ENCODE measurements at places on chromosomes 13 and 19.

- DNase-seq = no peak
These were observed 1.3 kb downstream of the CCDC9 start for GRCh38 chr19:47257411-47258169.

GRCh38 chr13:35146686-35147085, 204.6 kb downstream of the NBEA start:
- no peak for DNase-seq

GRCh38 chr13:93789058-93789457, 562.5 kb downstream of the GPC6 start:
- DNase-seq = no peak

DNA sequence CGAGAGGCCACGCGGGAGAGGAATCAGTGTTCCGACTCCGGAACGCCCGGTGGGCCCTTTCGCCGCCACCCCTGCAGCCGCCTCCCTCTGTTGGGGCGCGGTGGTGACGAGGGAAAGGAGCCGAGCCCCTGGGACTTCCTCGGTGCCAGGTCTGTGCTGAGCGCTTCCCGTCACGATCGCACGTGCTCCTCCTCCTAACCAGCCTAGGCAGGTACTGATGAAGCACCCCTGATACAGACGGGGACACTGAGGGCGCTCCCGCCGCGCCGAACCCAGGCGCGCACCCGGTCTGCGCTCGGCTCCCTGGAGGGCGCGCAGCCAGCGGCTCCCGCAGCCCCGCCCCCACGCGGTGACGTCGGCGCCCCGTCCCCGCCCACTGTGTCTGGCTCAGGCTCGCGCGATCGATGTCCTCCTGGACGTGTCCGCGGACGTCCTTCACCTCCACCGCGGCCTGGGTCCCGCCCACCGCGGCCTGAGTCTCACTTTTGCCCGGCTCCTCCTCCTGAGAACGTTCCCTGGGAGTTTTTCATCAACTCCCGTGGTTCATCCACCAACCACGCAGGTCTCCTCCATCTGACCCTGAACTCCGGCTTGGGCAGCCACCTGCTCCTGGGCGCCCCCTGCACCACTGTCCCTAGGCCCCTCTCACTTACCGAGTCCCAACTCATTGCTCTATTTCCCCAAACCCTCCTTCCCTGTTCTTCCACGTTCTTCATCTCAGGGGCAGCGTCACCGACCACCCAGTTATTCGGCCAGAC, 2.6 kb upstream of the KLK15 start:
- peak; percentile 6 for DNase-seq

DNA sequence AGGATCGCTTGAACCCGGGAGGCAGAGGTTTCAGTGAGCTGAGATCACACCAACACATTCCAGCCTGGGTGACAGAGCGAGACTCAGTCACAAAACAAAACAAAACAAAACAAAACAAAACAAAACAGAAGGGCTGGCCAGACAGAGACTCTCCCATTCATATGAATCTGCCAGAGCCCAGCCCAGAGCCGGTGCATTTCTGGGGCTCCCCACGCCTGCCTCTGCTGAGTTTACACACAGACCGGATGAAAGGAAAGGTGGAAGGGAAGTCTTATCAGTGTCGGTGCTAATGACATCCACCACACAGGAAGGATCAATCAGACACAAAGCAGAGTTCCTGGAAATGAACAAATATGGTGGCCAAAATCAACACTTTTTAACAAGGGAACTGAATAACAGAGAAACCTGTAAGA, 6.8 kb downstream of the TRAPPC6A start:
- DNase-seq = no peak

- no peak for DNase-seq
These were observed 16.2 kb downstream of the CERS1 start for GRCh38 chr19:18879579-18880373.

- no peak for DNase-seq
These were observed 387.3 kb downstream of the PCDH17 start for GRCh38 chr13:58018865-58019264.

DNA sequence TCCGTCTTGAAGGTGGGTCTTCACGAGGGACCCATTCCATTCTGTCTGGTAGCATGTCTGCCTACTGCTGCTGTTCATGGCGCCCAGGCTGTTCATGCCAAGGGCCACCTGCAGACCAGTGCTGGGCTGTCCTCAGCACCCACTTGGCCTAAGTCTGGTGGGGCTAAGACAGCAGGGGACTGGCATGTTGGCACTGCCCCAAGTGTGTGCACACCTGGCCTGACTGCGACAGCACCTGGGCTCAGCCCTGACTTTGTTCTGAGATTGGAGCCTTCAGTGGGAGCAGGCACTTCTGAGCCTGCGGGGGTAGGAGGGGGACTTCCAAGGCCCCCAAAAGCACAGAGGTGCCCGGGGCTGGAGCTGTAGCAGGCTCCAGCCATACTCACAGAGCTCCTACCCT, 250.8 kb upstream of the EDNRB start:
- DNase-seq = no peak

- DNase-seq = no peak
These were observed 865.8 kb downstream of the PCDH9 start for GRCh38 chr13:66364346-66364745.

- DNase-seq = no peak
These were observed 58.7 kb upstream of the TMTC4 start for GRCh38 chr13:100733261-100733660.

DNA sequence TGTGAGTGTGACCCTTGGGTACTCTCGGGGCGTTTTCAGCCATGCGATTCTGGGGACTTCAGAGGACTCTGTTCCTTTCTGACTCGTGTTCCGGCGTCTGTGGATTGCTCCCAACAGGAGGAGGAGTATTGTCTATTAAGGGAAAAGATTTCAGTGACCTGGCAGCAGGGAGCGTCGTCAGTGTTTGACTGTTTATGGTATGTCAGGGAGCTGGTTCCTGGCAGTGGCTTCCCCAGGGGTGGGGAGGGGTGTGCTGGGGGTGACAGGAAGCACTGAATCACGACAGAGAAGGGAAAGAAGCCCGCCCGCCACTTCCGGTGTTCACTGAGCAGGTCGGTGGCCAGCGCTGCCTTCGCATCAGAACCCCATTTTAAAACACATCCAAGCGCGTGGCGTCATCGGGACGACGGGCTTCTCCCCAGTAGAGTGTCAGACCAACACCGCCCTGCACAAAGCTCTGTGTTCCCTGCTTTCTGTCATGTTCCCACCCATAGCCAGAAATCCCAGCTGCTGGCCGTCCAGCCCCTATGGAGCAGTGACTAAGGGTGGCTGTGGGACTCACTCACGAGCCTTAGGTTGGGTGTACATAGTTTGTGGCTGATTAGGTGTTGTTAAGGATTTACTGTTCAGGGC, 33.8 kb downstream of the COL4A2 start:
- no peak for DNase-seq

- no peak for DNase-seq
These were observed 540.5 kb upstream of the KLF12 start for GRCh38 chr13:74674720-74675119.

DNA sequence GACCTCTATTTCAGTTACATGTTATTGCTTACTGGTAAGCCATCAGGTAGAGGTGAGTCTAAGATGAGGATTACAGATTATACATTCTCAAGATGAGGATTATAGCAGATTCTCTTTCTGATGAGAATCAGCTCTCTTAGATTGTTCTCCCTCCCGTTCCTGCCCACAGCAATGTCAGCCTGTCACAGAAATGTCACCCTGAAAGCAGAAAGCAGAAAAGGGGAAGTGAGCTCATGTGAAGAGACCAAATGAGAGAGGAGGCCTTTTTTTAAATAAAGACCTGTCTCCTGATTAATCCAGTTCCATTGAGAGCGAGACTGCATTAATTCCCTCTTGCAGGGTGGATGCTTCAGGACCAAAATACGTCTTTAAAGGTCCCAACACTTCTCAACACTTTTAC, 445.6 kb downstream of the KCTD12 start:
- no peak for DNase-seq

DNA sequence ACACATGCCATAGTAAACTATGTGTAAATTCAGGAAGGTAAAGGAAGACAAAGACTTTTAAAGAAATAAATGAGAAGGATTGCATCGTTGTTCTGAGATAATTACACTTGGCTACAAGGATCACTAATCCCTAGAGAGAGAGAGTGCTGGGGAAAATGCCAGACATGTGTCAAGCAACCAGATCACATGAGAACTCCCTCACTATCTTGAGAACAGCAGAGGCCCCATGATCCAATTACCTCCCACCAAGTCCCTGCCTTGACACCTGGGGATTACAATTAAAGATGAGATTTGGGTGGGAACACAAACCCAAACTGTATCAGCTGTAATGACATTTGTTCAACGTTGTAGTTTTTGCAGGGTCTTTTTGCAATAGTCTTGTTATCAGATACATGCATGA, 1600.9 kb upstream of the MIR17HG start:
- DNase-seq = no peak

DNA sequence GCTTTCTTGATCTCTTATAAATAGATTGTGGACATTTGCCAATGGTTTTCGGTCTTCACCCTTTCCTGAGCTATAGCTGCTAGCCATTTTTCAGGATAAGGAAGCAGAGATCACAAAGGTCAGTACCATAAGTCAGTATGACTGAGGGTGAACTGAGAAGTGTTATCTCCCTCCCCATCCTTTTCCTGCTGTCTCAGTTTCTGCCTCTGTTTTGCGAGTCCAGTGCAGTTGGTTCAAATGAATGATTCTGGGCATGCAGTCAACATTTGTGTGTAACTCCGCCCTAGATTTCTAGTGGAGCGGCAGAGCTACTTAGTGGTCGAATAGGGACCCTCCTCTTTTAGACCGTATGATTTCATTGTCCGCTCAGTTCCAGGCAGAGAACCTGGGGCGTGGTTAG, 460.8 kb upstream of the ARGLU1 start:
- DNase-seq = no peak

GRCh38 chr13:73717632-73718031, 416.6 kb downstream of the KLF12 start:
- no peak for DNase-seq

GRCh38 chr19:11704626-11705025, 34.1 kb downstream of the ZNF823 start:
- no peak for DNase-seq

DNA sequence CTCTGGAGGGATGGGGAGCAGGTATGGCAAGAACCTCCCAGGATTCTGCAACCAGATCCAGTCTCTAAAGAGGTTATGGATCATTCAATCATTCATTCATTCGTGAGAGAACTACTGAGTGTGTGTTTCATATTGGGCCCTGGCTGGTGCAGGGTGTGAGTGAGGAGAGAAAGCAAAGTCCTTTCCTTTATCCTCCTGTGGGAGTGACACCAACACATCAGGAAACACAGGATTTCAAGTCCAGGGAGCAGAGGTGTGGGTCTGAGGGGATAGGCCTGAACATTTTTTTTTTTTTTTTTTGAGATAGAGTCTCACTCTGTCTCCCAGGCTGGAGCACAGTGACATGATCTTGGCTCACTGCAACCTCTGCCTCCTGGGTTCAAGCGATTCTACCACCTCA, 3.3 kb downstream of the CEACAM1 start:
- DNase-seq = no peak

- DNase-seq = no peak
These were observed 824 bp downstream of the TSEN34 start for GRCh38 chr19:54191811-54192453.

DNA sequence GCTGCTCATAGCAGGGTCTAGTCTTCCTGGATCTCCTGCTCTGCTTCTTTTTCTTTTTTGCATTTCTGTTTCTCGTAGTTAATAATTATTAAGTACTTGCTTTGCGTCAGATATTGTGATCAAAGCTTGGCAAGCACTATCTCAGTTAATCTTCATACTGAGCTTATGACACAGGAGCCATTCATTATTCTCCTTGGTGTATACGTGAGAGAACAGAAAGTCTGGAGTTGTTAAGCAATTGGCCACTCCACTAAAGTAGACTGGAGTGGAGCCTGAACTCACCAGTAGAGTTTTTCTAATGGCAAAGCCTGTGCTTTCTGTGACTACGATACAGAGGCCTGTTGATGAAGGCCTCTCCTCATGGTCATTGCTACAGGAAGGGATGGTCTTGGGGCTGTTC, 285.9 kb downstream of the RFC3 start:
- no peak for DNase-seq

DNA sequence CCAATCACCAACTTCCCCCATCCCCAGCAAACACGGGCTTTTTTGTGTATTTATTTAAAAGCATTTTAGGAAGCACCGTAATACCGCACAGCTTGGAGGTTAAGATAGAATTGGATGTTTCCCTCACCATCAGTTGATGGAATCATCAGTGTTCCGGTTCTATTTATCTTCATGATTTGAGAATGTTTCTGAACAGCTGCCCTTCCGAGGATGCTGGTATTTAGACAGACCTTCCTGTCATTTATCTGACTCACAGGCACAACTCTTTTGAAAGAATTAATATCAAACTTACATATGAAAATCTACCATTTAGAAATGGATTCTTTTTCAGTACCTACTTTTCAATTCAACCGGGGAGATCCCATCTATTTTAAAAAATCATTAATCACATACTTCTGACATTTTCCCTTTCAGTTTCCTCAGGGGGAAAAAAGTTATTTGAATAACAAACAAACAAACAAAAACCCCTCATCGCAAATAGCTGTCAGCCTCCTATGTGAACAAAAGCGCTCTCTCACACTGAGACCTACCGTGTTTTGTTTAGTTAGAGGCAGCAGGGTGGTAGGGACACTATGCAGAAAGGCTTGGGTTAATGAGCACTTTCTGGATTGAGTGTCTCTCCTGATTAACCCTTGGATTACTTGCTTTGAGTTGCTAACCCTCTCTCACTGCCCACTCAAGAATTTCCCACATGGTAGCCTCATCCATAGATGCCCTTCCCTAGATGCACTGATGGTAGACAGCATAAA, 189.3 kb downstream of the TM9SF2 start:
- no peak for DNase-seq

DNA sequence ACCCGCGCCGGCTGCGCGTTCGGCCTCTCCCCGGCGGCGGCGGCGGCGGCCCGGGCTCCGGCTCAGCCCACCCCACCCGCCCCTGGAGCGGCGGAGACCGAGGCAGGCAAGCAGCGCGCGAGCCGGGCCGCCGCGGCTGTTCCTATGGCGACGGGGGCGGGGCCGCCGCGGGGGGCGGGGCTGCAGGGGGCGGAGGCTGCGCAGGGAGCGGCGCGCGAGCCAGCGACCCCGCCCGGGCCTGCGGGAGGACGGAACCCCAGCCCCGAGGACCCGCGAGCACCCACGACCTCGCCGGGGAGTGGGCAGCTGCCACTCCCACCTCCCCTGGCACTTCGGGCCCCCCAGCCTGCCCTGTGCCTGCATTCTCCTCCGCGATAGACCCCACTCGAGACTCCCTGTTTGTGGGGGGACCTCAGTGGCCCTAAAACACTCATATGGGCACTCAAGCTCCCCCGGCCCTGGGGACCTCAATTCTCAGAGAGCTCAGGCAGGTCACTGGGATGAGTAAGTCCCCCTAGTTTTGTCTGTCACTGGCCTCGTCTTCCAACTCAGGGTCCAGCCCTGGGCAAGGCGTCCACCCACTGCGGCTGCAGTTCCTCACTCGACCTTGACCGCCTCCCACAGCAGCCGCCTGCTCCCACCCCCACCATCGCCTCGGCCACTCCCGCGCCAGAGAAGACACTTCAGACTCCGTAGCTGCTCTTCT, at the start of gene CTXN1:
CTXN1 (minus strand) TSS at position 115 of the 706 bp plus-strand sequence. CDS start 597 bp downstream, outside the sequence.
- no peak for DNase-seq

GRCh38 chr19:44675521-44675920, 4.2 kb downstream of the CEACAM19 start:
- DNase-seq = no peak

- DNase-seq = no peak
These were observed 739.1 kb downstream of the DIAPH3 start for GRCh38 chr13:59424661-59425060.

All from DMS79 (cell line).